Stimulated activated CD4-positive, alpha-beta T cell treated with anti-CD3 and anti-CD28 coated beads, Interleukin-15, amount 100 ng/mL, for 24 hours (primary cell): ENCODE measurements at places on chromosomes 4 and X.

DNA sequence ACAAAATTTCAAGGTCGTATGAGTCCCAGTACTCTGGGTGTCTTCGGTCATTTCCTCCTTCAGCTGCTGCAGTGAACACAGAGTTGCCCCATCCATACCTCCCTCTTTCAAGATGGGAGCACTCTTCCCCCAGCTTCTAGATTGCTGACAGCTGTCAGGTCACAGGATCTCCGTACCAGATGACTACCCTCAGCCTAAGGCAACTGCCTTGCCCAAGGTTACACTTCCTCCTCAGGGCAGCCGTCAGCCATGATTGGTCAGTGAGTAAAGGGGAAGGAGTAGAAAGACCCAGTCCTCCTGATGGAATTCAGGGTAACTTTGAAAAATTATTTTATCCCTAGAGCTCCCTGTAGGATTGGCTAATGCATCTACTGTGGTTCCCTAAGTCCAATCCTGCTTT, 81.6 kb downstream of the NAF1 start:
- no peak for DNase-seq

DNA sequence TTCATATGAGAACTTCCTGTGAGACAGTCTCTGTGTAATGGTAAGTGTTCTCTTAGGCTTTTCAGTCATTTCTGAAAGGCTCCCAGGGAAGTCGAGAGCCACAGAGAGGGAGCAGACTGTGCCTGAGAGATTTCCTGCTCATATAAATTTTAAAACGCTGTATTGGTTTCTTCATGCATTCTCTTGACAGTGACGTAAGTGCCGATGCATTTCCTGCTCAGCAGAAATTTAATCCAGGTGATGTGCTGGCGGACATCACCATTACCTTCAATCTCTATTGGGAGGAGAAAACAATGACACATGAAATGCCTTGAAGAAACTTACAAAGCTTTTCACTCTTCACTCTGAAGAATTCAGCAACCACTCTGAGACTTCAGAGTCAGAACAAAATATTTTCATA, 383.6 kb downstream of the BMPR1B start:
- DNase-seq: no peak

- DNase-seq: no peak
These were observed 18.0 kb downstream of the PPEF1 start for GRCh38 chrX:18725310-18725943.

DNA sequence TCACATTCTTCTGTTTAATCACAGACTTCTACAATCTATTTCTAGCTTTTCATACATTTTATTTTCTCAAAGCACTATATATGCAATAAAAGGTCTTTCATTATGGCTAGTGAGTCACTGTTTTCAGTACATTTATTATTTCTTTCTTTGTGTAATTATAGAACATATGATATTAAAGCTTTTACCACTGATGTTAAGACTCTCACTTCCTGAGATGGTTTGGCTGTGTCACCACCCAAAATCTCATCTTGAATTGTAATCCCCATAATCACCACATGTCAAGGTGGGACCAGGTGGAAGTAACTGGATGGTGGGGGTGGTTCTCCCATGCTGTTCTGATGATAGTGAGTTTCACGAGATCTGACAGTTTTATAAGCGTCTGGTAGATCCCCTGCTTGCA, 41.9 kb downstream of the UBA6 start:
- no peak for DNase-seq

GRCh38 chrX:70289168-70289792, 447 bp downstream of the PDZD11 start:
- no peak for DNase-seq

DNA sequence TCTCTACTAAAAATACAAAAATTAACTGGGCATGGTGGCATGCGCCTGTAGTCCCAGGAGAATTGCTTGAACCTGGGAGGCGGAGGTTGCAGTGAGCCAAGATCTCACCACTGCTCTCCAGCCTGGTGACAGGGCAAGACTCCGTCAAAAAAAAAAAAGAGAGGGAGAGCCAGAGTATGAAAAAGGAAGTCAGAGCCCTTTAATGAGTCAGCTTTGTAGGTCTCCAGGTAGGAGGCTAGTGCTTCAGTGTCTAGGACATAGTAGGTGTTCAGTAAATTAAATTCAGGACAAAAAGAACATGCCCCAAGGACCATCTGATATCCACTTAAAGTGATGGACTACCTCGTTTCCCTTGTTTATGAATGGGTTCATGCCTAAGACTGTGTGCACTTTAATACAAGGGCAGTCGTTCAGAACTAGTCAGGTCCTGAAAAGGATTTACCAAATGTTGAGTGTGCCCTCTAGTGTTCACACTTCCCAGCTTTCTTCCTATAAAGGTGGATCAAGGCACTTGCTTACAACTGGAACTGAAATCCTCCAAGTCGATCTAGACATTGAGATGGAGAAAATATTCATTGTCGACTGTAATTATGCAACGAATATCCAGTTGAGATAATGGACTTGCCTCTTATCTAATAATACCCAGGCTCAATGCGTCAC, 29.0 kb downstream of the F9 start:
- no peak for DNase-seq

DNA sequence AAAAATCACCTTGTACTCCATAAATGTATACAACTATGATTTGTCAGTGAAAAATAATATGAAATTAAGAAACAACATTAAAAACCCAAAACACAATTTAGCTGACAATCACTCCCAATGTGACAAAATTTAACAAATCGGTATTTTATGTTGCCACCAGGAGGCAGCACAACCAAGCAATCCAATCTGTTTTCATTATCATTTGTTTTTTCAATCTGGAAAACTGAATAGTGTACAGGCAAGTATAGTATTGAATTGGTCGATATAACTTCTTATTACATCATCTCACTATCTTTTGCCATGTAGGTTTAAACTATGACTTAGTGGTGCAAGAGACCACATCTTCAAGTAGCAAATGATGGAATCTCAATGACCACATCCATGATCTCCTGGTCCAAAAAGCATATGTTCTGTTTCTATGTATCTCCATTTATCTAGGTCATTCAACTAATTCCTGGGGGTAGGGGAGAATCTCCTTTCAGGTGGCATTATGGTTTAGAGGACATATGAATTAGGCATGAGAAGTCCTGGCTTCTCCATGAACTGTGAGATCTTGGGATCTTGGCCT, 112.9 kb upstream of the AGA start:
- peak; percentile 40 for DNase-seq

- no peak for DNase-seq
These were observed 114.7 kb downstream of the PRKX start for GRCh38 chrX:3598709-3599108.
